Stimulated activated CD4-positive, alpha-beta T cell treated with anti-CD3 and anti-CD28 coated beads, Interleukin-1b, Interleukin-23, amount 100 ng/mL, for 1 hour (primary cell): ENCODE measurements at places on chromosomes 3 and 15.

- no peak for DNase-seq
Observed at GRCh38 chr3:143287403-143287802, 167.8 kb downstream of the CHST2 start.

DNA sequence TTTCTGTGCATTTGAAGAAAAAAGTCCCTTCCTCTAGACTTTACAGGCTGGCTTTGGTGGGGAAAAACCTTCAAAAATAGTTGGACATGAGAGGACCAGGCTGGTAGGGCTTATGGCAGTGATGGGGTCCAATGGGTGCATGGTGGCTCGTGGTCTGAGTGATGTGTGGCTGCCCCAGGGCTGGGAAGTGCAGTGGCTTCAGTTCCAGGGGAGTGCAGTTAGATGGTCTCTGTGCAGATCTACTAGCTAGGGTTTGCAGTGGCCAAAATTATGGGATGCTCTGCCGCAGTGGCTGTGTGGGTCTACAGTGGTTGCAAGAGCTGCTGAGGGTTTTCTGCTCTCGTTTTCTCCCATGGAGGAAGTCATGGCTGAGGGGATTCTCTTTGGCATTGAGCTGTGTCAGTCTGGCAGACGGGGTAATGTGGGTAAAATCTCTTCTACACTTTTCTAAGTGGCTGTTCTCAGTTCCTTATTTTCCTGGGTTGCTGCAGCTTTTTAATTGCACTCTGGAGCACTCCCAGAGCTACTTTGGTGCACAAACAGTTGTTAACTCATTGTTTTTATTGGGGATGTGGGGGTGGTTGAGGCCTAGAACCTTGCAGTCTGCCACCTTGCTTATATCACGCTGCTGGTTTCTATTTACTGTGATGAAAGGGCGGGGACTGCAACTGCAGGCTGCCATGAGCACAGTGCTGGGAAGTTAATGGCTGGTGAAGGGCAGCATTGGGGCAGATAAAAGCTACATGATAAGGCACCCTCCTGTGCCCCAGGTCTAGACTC, 1324.6 kb downstream of the NSUN3 start:
- no peak for DNase-seq

DNA sequence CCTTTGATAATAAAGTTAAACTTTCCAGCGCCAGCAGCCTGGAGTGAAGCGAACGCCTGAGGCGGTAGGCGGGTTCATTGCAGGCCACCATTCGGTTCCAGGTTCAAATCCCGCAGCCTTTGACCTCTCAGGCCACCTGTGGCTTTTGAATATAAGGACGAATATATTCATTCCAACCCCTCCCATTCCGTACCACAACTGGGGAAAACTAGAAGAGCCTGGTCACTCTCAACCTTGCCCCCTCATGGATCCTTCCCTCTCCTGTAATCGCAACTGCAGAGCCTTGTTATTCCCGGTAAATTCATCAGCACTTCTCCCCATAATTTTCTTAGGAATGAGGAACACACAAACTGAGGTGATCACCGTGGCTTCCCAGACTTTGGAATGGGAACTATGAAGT, 35.2 kb downstream of the ZIC4 start:
- DNase-seq, result no peak

DNA sequence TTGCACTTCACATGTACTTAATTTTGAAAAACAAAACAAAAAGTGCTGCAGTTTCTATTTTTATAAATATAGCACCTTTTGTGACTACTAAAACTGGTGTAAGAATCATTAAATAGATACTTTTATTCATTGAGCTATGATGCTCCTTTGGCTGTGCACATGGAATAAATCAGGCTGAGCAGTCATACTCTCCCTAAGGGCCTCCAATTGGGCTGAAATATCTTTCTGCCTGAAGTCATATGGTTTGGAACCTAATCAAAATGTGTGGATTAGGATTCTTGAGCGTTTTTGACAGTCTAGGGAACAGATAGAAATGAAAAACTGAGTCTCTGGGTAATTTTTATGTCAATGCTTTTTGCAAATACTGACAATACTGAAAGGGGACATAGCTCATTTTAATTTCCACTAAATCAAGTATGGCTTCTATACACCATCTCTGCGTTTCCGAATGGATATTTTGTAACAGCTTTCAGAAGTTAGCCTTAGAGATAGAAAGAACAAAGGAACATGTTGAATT, 392.2 kb upstream of the ROBO1 start:
- no peak for DNase-seq

DNA sequence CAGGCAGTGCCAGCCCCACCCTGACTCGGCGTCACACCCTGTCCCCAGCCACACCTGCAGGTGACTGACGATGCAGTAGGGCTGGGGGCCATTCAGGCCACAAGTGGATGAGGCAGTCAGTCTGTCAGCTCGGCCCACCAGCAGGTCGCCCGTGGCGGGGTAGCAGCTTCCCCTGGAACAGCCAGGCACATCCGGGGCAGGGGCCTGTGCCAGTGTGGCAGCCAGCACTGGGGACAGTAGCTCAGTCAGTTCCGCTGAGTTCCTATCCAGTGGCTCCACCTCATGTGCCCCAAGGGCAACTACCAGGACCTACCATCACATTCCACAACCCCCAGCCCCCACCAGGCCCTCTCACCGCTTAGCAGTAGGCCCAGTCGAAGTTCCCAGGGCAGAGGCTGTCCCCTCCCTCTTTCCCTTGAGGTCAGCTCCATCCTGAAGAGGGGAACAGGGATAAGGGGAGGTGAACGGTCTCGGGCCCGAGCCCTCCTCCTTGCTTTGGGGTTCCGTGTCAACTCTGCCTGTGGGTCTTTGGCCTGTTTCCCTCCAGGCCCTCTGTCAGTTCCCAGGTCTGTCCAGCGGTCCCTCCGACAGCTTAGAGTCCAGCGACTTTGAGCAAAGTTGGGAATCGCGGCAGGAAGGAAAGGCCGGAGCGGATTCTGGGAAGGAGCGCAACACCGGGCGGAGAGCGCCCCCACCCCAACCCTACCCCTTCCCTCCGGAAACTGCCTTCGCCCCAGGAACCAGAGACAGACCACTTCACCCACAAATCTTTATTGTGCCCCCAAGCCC, at the start of gene LAMB2:
Gene LAMB2, minus strand, starts transcription at position 614 of the 789 bp plus-strand sequence. Its CDS starts 183 bp downstream, at position 431.
- no peak for DNase-seq

GRCh38 chr3:62084558-62084957, 288.8 kb downstream of the FEZF2 start:
- DNase-seq, result no peak

GRCh38 chr15:57506422-57506821, 85.3 kb upstream of the MYZAP start:
- DNase-seq, result no peak

- no peak for DNase-seq
Observed at GRCh38 chr15:74317820-74318375, 49.5 kb downstream of the CYP11A1 start.
